ENCODE measurements at places on chromosomes 1 and 21.

DNA sequence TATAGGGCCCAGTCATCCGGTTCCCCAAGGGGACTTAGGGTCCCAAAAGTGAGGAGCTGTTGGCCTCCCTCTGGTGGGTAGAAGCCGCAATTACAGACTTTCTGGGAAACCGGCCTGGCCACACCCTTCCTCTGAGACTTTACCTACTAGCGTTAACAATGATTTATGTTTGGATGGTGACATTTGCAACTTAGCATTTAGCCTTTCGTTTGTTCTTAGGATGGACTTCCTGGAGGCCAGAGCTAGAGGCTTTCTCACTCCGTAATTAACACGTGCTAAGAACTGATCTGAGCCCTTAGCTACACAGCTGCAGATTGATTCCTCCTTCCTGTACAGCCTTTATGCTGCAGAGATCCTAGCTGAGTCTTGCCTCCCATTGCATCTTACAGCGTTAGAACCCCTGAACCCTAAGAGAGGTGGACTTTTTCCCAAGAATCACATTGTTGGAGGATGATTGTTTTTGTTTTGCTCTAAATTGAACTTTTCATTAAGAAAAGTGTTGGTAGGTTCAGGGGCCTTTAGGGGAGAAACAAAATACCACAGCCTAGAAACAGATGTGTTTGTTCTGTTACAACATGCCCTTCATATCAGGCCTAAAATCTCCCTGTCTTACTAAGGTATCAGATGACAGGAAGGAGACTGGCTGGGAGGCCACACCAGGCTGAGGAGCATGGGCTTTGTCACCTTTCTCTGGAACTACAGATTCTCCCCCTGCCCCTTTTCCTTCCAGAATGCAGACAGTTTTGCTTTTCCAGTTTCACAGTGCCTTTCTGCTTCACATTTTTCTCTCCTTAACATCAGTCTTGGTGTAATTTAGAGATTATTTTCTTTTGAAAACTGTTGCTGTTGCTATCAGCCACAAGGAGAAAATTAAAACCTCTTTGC lies 1.9 kb downstream of the S100A11 start:
- peak; percentile 23 for DNase-seq

GRCh38 chr21:36487641-36488307 lies 7.9 kb upstream of the CLDN14 start:
- no peak for DNase-seq

DNA sequence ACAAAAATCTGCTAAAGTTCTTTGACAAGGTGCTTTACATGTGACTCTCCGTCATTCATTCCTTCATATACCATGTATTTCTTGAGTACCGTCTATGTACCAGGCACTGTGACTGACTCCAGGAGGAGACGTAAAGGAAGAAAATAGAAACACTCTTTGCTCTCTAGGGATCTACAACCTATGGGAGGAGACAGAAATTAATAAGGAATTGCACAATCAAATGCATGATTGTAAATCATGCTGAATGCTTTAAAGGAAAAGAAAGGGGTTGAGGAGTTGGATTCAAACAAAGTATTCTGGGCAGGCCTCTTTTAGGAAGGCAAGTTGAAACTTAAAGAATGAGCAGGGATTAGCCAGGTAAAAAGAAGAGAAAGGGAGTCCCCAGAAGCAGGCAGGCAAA lies 239.1 kb upstream of the FGGY start:
- no peak for DNase-seq

DNA sequence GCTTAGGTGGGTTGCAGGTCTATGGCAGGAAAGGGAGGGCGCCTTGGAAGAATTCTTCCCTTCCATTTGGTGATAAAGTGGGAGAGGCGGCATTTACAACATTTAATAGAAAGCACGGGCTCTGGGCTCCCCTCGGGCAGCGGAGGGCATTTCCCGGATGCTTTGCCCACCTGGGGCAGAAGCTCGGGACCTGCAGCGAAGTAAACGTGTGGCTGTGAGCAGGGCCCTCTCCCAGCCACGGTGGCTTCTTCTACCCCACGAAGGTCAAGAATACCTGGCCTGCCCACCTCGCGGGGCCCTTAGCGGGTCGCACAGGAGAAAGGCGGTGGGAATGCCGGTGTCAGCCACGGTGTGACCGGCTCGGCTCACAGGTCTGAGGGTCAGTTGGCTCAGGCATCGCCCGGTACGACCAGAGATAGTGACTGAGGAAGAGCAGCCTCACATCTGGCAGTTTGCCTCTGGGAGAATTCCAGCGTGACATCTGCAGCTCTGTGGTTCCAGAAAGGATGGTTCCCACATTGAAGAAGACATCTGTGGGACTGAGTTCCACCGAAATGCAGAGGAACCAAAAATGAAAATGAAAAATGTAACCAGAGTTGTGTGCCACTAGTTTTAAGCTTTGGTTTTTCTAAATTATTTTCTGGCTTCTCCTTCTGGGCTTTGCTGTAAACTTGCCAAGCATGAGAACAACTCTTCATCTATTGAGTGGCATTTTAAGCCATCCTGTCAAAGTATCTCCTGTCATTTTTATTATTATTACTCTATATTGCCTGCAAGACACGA lies 720 bp upstream of the F3 start:
- DNase-seq = no peak

DNA sequence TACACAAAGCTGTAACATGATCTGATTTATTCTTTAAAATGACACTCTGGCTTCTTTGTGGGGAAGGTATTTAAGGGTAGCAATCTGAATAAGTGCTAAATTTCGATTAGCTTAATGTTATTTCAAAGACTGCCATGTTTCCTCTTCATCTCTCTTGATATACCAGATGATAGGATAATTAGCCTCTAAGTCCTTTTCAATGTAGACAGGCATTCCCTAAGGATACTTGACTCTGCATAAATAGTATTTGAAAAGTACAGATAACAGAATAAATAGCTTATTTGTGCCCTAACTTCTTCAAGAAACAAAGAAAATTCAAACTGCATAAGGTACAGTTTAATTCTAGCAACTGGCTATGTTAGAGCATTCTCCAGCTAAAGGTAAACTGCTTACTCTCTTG lies 46.2 kb downstream of the ARHGAP29 start:
- no peak for DNase-seq

DNA sequence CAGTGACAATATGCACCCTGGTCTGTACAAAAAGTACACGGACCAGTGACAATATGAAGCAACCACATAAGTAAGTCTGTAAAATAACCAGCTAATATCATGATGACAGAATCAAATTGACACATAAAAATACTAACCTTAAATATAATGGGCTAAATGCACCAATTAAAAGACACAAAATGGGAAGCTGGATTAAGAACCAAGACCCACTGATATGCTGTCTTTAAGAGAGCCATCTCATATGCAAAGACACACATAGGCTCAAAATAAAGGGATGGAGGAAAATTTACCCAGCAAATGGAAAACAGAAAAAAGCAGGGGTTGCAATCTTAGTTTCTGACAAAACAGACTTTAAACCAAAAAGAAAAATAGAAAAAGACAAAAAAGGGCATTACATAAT lies 70.4 kb upstream of the VCAM1 start:
- DNase-seq = no peak
